Thyroid gland (tissue), 4 donors: ENCODE measurements at places on chromosomes 2 and 18. TPM values are rescaled to one million over a fixed set of nuclear protein-coding genes. Genes with fewer than 3 reads are reported as not detected.

DNA sequence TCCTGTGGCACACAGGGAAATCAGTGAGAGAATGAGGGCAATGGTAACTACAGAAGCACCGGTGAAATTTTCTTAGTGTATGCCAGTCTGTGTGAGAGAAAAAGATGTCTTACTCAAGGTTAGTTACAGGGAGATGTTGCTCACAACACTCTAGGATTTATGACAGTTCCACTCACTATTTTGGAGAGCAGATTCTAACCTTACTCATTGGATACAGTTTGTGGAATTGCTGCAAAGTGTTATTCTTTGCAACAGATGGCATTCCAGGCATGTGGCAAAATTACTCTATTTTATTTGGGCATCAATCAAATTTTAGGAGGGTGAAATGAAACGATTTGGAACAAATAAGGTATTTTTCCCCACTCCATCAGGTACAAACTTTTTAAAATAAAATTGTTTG, 449.1 kb downstream of the PIK3C3 start:
- no peak for DNase-seq

DNA sequence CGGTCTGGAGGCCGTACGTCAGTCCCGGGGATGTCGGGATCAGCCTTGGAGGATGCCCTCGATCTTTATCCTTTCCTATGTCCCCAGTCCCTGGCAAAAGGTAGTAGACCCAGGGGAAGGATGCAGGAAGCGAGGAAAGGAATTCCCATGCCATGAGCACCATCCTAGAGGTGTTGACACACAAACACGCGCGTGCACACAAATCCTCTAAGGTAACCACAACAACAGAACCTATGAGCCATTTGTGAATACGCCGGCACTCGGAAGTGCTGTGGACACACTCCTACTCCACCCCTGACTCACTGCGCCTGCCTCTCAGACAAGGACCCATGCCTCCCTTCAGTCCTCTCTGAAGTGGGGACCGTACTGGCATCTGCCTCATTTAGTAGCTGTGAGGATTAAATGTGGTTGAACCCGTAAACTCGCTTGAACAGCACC, 11.3 kb upstream of the MLPH start:
- peak; percentile 37 for DNase-seq

DNA sequence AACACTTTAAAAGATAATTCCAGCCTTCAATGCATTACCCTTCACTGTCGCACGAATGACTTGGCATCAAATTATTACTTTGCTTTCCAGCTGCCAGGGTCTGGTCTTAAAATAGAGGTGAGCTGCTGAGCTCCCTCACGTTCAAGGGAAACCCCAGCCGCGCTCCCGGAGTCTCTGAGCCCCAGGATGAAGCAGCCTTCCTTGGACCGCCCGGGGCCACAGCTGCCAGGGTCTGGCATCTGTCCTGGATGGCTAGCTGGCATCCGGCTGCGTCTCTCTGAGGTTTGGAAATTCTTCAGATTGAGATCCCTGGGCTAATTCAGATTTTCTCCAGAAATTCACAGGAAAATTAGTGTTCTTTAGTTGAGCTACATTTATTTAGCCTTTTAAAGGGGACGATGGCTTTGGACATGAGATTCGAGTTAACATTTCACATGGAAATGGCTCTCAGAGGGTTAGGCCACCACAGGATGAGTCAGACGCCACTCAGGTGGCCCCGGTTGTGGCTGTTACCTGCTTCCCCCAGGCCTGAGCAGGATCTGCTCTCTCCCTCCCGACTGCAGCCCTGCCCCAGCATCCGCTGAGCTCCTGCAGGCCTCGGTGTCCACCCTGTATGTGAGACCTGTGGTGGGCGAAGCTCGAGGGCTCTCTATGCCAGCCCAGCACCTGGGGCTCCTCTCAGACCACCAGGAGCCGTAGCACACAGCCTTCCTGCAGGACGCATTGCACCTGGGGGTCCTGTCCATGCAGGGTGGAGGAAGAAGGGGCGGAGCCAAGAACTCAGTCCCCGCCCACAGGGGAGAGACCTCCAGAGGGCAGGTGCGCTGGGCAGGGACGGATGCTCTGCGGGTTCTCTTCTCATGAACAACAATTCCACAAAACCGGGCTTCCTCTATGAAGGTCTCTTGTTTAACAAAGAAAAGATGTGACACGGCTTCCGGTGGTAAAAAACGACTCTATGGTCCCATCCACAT, 255.5 kb downstream of the TWIST2 start:
- DNase-seq, result no peak

GRCh38 chr2:96534701-96535181, 1.8 kb upstream of the ARID5A start:
- DNase-seq, result no peak

GRCh38 chr2:9333591-9334171, 89.6 kb downstream of the ITGB1BP1 start:
- peak; percentile 82 for DNase-seq

The ABCG8 gene
- not detected for total RNA-seq

The ESPNL gene
- total RNA-seq, result 1.6 TPM

The SCN3A gene
- 5.0 TPM for total RNA-seq

The CCL20 gene
- total RNA-seq, result not detected

The TMEM169 gene
- 1.9 TPM for total RNA-seq

The SERPINB10 gene
- not detected for total RNA-seq

The CYRIA gene
- 52.0 TPM for total RNA-seq

The IL37 gene
- total RNA-seq, result not detected
